ENCODE measurements at places on chromosomes 7 and 10. TPM values are rescaled to one million over a fixed set of nuclear protein-coding genes. Genes with fewer than 3 reads are reported as not detected.

LRRD1 gene
- polyA plus RNA-seq, result 8.7 TPM

GRCh38 chr7:88075216-88075615 is 141.2 kb downstream of the ADAM22 start:
- DNase-seq, result no peak
- H3K36me3 ChIP-seq, result no peaks in the 10 kb centered on the region
- H3K4me3 ChIP-seq, result no peak overlapping the region
- no peaks in the 10 kb centered on the region for H3K27me3 ChIP-seq
- H3K4me1 ChIP-seq, result no peaks in the 10 kb centered on the region
- no peak overlapping the region for H3K27ac ChIP-seq

- no peak overlapping the region for H3K4me3 ChIP-seq
- no peaks in the 10 kb centered on the region for H3K36me3 ChIP-seq
- DNase-seq, result no peak
Measured at GRCh38 chr10:10921826-10922461, 95.7 kb upstream of the CELF2 start.

DNA sequence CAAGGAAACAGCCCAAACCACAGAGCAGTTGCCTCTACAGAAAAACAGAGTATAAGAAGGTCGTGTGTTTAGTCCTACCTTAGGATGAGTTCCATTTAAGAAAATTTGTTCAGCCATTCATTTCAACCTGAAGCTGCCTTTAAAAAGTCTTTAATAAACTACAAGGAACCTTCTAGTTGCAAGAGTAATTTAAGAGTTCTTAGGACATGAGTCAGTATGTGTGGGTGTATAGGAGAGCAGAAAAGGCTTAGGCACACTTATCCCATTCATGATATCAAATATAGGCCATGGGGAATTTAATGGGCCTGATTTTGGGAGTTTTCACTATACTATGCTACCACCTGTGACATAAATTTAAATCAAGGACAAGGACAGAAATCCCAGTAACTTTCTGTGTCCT is 496.8 kb downstream of the TFEC start:
- no peaks in the 10 kb centered on the region for H3K27me3 ChIP-seq
- H3K4me1 ChIP-seq, result no peaks in the 10 kb centered on the region
- H3K4me3 ChIP-seq, result no peak overlapping the region
- no peak overlapping the region for H3K27ac ChIP-seq
- H3K36me3 ChIP-seq, result no peaks in the 10 kb centered on the region
- DNase-seq, result no peak
